Sigmoid colon (tissue), 7 donors: ENCODE measurements at places on chromosomes 2 and 18.

DNA sequence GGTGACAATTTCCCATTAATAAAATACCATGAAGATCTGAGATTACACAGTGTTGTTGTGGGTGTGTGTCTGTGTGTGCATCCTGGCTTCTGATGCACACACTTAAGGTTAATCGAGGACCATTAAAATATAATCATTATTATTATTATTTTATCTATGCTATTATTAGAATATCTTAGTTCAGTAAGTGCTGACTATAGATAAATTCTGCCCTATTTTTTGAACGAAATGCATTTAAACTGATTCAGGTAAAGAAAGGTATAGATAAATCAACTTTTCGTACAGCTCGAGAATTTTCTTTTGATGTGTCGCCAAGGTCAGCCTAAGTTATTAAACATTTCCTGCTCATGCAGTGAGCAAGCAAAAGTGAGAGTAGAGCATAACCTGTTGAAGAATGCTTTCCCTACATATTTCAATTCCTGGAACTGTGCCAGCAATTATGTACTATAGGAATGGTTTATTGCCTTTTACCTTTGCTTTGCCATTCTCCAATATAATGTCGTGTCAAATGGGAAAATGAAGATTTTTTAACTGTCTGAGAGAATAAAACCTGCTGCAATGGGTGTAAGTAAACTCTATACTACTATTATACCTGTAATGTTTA lies 25.8 kb downstream of the KCNJ3 start:
- DNase-seq, result no peak

- peak; percentile 92 for DNase-seq
These were observed 27.6 kb upstream of the ASAP2 start for GRCh38 chr2:9178904-9179571.

DNA sequence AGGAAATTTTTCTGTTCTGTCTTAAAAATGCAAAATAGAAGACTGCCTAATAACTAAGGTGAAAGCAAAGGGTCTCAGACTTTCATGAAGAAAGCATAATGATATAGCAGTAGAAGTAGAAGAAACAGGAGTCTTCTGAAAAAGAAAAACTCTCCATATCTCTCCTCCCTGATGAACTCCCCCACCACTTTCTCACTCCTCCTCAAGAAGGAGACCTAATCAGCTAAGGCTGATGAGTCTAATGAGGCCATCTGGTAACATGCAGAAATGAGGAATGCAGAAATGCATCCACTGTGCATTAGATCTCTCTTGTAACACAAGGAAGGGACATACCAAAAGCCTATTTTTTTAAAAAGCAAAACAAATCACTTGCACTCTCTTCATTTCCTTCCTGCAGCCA lies 273.7 kb upstream of the UBE2E3 start:
- no peak for DNase-seq

DNA sequence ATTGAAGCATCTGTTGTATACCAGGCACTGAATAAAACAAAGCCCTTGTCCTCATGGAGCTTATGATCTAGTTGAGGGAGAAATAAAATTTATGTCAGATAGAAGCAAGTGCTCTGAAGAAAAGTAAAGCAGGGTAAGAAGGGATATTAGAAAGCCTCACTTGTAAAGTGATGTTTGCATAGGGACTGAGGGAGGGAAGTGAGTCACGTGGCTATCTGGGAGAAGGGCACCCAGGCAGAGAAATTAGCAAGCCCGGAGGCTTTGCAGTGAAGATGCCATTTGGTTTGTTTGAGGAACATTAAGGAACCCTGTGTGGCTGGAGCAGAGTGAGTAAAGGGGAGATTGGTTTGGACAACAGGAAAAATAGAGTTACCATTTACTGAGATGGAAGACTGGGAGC lies 52.1 kb downstream of the RBBP8 start:
- no peak for DNase-seq

GRCh38 chr2:120314690-120315366 lies 31.1 kb upstream of the INHBB start:
- DNase-seq, result no peak

DNA sequence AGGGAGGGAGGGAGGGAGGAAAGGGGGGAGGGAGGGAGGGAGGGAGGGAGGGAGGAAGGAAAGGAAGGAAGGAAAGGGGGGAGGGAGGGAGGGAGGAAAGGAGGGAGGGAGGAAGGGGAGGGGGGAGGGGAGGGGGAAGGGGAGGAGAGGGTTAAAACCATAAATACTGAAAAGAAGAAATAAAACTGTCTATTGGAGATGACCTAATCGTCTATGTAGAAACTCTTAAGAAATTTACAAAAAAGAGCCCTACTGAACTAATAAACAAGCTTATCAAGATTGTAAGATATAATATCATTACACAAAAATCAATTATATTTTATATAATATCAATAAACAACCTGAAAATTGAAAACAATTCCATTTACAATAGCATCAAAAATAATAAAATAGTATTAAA lies 32.3 kb upstream of the CTDP1 start:
- DNase-seq, result no peak

DNA sequence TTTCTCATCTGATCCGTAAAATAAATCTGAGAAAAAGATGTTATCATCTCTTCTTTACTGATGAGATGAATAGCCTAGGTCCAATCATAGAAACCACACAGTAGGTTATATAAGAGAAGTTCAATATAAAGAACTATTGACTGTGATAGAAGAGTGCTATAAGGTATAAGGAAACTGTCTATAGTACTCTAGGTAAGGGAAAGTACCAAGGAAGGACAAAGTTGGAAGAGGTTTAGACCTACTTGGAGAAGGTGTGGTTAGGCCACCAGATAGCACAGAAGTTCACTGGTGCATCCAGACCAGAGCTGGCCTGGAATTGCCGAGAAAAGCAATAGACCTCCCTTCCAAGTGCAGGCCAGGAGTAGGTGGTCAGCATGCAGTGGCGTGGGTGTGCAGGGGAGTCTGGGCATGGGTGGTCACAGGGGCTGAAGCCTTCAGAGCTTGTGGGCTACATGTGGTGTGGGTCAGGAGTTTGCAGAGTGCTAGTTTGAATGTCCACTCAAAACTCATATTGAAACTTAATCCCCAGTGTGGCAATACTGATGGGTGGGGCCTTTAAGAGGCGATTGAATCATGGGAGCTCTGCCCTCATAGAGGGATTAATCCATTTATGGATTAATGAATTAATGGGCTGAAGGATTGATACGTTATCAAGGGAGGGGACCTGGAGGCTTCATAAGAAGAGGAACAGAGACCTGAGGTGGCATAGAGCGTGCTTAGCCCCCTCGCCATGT lies 86.3 kb downstream of the ALPK2 start:
- no peak for DNase-seq

GRCh38 chr18:34189656-34190435 lies 34.9 kb downstream of the NOL4 start:
- DNase-seq, result no peak

- DNase-seq, result no peak
These were observed 1.8 kb downstream of the DPP4 start for GRCh38 chr2:162072181-162072702.

DNA sequence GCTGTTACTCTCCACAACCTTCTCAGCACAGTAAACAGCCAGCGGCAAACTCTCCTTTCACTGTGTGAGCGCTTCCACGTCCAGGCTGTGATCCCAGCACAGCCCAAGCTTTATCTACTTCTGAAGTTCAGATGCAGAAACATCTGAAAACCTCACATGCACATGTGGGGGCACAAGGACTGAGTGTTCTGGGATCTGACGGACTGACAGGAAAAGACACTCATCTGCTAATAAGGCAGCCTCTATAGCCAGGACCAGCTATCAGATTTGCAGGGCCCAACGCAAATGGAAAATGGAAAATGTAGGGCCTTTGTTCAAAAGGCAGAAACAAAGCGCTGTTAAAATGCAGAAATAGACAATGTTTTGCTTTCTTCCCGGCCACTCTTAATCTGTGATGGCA lies 133.8 kb upstream of the ARHGAP28 start:
- DNase-seq, result no peak

DNA sequence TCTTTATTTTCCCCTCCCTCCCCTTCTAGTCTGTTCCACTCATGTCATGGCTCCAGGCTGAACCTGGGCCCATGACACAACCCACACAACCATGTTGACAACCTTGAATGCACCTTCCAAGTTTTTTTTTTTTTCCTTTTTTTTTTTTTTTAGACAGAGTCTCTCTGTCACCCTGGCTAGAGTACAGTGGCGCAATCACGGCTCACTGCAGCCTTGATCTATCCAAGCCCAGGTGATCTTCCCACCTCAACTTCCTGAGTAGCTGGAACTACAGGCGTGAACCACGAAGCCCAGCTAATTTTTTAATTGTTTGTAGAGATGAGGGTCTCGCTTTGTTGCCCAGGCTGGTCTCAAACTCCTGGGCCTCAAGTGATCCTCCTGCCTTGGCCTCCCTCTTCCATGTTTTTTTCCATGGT lies 21.9 kb upstream of the ROCK2 start:
- no peak for DNase-seq

DNA sequence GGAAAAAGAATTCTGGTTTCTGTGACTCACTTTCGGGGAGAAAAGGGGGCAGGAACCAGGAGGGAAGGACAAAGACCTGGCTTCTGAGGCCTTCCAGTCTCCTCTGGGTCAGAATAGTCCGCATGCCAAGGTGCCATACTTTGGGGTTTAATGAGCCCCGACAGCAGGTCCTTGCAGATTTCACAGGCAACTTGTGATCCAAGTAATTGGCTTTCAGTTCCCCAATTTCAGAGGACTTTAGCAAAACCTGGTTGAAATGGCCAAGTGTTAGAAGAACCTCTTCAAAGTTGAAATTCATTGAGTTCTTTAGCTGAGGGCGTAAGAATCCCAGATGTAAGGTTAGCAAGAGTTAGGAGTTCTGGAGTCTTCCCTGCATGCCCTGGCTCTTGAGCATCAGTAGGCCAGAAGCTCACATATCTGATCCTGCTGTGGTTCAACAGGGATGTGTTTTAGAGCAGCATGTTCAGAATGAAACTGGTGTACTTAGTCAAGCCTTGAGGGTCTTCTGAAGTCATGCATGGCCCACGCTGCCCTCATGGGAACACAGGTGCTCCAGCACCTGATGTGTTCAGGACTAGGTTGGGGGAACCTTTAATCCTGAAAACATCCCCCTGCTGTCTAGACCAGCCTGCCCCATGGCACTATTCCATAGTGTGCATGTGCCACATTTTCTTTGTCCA lies 143.0 kb downstream of the NUP35 start:
- DNase-seq, result no peak

DNA sequence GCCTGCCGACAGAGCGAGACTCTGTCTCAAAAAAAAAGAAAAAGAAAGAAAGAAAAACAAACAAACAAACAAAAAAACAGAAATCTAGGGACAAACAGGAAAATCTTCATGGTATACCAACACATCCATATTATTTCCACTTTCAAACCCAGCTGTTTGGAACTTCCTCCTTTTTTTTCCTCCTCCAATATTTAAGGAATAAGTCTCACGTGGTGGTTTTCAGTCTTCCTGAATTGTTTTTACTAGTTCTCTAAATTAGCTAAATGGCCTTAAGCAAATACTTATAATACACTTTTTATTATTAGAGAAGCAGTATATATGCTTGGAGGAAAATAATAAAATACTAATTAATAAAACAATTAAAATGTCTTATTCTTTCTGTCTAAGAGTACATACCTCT lies 48.7 kb upstream of the GLS start:
- DNase-seq, result no peak

DNA sequence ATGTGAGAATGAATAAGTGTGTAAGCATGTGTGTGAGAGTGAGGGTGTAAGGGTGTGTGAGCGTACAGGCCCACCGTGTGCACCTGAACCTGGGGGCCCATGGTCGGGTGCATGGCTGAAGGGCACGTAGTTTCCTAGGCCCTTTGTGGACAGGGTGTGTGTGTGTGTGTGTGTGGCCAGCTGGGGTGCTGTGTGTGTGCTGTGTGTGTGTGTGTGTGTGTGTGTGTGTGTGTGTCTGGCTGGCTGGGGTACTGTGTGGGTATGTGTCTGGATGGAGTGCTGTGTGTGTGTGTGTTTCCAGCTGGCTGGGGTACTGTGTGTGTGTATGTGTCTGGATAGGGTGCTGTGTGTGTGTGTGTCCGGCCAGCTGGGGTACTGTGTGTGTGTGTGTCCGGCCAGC lies 2.0 kb downstream of the SFTPB start:
- DNase-seq, result no peak

DNA sequence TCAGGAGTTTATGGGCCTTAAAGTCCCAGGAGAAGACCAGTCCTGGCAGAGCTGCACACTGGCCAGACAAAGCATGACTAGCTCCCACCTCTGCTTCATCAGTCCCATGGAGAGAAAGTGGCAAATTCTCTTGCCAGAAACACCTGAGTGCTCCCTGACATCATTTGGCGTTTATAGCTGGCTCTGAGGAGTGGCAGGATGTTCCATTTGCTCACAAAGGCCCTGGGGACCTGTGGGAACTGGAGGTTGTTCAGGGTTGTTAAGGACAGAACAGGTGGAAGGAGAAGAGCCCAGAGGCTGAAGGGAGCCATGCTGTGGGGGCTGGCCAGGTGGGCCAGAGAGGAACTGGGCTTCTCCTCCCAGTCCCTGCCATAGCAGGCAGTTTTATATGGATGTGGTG lies 56.1 kb downstream of the RPL37A start:
- DNase-seq, result no peak

- no peak for DNase-seq
These were observed 68.7 kb upstream of the CABLES1 start for GRCh38 chr18:23066504-23067039.

DNA sequence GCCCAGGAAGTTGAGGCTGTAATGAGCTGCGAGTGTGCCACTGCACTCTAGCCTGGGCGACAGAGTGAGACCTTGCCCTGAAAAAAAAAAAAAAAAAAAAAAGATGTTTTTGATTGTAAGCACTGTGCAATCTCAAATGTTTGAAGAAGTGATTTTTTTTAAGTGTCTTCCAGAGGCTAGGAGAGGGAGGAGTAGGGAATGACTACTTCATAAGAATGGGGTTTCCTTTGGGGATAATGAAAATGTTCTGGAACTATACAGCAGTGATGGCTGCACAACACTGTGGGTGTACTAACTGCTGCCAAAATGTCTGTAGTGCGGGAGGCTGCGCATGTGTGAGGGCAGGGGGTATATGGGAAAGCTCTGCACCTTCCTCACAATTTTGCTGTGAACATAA lies 83.7 kb downstream of the MCFD2 start:
- DNase-seq, result no peak
